Activated CD8-positive, alpha-beta memory T cell treated with anti-CD3 and anti-CD28 coated beads, Interleukin-2, amount 50 U/mL, for 4 hours (primary cell): ENCODE measurements at places on chromosomes 4 and X.

GRCh38 chr4:168101026-168101425 is 8.7 kb downstream of the ANXA10 start:
- no peak for DNase-seq

GRCh38 chrX:19658030-19658429 is 142.7 kb upstream of the MAP3K15 start:
- DNase-seq = no peak

- no peak for DNase-seq
Measured at GRCh38 chr4:70442474-70442873, 29.5 kb upstream of the MUC7 start.

DNA sequence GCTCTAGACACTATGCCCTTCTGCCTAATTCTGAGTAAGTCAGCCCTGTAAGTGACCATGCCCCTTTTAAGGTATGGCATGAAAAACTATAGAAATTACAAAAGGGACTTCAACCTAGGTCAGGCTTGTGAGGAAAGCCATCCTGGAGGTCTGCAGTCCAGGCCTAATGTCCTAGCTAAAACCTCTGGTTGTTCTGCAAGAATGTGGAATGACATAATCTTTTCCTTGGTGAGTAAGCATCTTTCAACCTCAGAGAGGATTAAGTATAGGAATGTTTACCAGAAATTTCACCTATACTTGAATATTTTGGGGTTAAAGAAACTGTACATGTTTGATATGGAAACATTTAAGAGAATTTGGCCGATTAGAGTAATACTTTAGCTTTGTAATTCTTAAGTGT is 23.8 kb upstream of the HPSE start:
- no peak for DNase-seq

- DNase-seq = no peak
Measured at GRCh38 chr4:156971165-156971675, 379 bp downstream of the PDGFC start.

- DNase-seq = no peak
Measured at GRCh38 chr4:177008071-177008835, 215.5 kb upstream of the VEGFC start.

- no peak for DNase-seq
Measured at GRCh38 chr4:4818415-4819212, 40.9 kb upstream of the MSX1 start.

GRCh38 chr4:43607827-43608461 is 715.4 kb downstream of the GRXCR1 start:
- no peak for DNase-seq

GRCh38 chrX:110847334-110847733 is 51.7 kb upstream of the CHRDL1 start:
- no peak for DNase-seq

DNA sequence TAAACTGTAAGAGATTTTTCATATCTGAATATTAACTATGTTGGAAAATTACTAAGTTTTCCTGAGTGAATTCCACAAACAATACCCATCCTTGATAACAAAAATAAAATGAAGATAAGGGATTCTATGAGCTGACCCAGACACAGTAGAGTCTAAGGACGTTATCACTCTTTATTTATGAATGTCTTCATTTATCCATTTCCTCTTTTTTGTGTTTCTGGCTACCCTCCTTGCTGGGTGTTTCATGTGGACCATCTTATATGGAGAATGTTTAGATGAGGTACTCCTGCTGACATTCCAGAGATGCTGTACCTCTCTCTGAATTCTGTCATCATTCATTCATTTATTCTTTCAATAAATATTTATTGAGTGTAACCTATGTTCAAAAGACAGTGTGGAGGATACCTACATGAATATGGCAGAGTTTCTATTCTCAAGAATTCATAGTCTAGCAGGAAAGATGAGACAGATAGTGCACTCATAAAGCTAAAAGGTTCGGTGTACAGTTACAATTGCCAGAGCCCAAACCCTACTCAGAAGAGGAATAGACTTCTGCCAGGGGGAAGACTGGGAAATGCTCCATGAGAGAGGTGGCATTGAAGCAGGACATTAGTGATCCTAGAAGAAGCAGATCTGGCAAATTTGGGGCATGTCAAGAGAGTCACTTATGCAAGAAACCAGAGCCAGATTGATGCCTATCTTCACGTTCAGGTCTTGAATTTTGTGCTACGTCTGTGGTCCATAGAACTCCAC is 195.8 kb downstream of the MAML3 start:
- DNase-seq = no peak

DNA sequence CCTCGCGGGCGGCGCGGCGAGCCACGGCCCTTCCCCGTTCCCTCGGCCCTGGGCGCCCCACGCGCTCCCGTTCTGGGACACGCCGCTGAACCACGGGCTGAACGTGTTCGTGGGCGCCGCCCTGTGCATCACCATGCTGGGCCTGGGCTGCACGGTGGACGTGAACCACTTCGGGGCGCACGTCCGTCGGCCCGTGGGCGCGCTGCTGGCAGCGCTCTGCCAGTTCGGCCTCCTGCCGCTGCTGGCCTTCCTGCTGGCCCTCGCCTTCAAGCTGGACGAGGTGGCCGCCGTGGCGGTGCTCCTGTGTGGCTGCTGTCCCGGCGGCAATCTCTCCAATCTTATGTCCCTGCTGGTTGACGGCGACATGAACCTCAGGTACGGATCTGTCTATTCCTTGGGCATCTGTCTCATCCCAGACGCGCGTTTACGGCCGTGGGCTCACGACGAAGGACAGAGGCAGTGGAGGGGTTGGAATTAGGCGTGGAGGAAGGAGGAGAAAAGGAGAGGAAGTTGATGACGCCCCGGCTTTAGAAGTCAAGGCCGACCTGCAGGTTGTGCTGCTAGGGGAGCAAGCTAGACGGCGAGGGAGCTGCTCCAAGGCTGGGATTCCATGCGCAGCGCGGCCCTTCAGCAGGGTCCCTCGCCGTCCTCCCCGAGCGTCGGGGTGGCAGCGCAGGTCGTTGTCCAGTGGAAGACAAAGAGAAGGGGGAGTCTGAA is 792 bp downstream of the SLC10A4 start:
- DNase-seq = peak; percentile 15

- peak; percentile 43 for DNase-seq
Measured at GRCh38 chr4:88457307-88458103, 586 bp downstream of the HERC5 start.

DNA sequence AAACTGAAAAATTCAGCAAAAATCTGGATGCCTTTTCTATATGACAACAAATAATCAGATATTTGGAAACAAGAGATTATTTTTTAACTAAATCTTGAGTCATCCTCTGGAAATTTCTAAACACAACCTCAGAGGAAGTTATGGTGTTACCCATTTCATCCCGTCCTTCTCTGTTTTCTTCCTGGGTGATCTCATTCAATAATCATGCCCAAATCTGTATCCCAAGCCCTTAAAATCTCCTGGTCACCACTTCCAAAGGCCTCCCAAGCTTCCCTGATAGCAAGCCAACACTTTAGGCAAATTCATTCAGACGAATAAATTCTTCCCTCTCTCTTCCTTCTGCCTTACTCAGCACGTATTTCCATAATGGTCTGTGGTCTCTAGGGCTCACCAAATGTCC is 9.7 kb upstream of the SORCS2 start:
- no peak for DNase-seq

- no peak for DNase-seq
Measured at GRCh38 chr4:48047896-48048295, 31.3 kb downstream of the NIPAL1 start.

GRCh38 chr4:183588169-183588675 is 70.8 kb downstream of the RWDD4 start:
- DNase-seq = no peak

DNA sequence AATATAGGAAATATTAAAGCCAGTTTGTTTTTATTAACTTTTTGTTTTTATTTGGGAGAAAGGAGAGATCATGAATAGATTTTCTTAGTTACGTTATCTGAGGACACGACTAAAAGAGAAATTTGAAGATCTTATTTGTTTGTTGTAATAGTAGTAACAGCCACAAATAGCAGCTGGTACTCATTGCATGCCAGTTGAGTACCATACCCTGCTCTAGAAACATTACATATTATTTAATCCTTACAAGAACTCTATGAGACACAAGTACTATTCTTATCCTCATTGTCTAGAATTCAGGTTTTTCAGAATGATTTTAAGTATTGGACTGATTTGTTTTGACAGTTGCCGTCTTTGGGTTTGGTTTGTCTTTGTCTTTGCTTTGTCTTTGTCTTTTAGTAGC is 31.8 kb downstream of the USP53 start:
- no peak for DNase-seq

DNA sequence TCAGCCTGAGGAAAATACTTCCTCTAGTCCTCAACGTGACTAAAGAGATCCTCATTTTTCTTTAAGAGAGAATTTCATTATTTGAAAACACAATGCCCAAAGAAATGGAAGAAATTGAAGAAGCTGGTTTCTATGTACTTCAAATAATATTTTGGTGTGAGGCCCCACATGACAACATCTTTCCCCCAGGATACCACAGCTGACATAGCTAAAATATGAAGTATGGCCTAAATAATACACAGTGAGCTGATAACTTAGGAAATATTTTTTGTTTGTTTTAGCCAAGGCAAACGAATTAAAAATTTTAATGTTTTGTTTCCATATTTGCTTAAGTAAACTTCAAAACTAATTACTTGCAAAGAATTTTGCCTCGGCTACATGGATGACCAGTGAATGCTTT is 149.2 kb downstream of the CBR4 start:
- no peak for DNase-seq

- no peak for DNase-seq
Measured at GRCh38 chrX:120145295-120145925, 13.0 kb upstream of the RHOXF2 start.

DNA sequence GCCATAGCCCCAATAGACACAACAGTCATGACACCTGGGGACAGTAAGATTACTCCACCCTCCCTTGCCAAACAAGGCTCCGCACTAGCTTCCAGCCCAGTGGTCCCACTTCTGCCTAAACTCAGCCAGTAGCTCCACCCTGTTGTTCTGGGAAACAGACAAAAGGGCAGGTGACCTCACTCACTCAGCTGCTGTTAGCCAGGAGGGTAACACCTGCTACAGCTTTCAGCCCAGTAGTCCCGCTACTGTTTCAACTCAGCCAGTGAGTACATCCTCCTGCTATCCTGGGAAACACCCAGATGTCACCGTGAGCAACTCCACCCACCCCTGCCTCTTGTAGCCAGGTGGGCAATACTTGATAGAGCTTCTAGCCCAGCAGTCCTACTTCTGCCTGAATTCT is 162.7 kb upstream of the CPXCR1 start:
- no peak for DNase-seq

DNA sequence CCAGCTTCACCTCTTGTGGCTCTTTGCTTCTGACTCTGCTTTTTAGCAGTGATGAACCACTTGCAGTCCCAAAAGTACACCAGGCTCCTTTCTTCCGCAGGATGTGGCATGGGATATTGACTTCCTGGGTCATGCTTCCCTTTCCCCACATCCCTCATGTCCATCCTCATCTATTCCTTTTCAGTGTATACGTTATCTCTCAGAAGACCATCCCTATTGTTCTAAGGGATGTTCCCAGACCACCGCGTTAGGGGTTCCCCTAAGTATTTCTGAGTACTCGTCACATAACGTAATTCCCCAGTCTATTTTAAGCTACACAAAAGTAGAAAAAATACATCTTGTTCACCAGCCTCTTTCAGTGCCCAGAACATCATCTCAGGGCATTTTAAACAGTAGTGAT is 71.1 kb upstream of the NLGN4X start:
- no peak for DNase-seq

DNA sequence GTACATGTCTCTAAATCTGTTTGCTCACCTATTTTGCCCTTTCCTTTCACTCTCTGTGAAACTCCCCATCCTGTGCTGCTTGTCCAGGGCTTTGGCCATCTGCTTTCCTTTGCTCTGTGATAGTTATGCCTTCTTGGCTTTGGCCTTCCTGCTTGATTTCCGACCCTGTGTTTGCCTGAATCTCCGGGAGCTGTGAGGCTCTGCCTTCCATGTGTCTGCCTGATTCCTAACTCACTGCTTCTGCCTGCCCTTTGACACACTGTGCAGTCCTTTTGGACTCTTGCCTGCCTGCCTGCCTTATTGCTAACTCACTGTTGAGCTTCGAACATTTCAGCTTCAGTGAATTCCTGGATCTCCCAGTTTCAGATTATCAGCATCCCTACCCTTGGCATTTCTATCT is 143.1 kb downstream of the C4orf33 start:
- DNase-seq = no peak

DNA sequence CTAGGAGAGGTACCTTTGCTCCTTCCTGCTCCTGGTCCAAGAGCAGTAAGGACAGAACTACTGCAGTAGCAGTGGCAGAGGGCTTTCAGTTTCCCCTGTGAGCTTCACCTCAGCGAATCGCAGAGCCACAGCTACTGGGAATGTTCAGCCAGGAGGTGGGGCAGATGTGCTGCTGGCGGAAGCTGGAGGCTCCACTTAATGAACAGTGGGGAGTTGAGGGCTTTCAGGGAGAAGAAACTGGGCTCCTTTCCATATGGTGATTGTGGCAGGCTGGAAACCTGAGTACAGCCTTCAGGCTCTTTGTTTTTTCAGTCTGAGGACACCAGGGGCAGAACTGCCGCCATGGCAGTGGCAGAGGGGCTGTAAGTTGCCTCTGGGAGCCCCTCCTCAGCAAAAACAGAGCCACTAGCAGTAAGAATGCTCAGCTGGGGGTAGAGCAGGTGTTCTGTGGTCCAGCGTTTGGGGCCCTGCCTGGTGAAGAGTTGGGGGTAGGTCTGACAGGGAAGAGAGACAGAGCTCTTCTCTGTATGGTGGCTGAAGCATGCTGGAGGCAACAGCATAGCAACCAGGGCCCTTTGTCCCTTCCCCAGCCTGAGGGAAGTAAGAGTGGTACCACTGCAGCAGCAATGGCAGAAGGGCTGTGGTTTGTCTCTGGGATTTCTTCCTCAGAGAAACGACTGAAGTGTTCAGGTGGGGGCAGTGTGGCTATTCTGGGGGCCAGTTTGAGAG is 106.0 kb upstream of the GRXCR1 start:
- no peak for DNase-seq

GRCh38 chrX:48835524-48836329 is at the start of gene PCSK1N:
Gene PCSK1N, minus strand, starts transcription at chrX:48835610. Its CDS starts 78 bp downstream, at chrX:48835532.
- DNase-seq = peak; percentile 64

DNA sequence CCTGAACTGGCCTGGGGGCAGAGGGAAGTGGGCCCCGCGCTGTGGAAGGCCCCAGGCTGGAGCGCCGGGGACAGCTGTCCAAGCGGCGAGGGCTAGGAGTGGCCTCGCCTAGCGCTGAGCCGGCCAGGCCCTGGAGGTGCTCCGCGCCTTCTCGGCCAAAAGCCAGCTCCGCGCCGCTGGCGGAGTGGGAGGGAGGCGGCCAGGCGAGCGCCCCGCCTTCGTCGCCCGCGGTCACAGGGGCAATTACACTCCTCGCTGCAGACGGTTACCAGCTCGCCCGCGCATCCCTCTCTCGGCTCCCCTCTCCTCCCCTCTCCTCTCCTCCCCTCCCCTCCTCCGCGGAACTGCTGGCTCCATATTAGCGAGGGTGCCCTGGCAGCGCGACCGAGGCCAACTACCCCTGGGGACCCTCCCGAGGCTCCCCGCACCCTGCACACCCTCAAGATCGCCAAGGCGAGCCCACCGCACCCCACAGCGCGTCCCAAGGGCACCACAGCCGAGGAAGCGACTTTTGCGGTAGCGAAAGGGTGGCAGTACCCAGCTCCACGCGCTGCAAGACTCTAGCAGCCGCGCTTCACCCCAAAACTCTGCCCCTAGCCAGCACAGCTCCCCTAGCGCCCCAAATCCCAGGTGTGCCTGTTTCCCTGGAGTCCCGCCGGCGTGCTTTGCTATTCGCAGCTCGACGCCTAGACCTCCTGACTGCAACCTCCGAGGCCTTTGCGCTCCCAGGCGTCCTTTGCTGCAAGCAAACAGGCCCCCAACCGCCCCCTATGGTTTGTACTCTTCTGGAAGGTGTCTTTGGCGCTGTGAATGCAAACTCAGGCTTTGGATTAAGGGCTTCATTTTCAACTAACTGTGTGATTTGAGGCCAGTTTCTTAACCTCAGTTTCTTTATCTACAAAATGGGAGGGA is 91.4 kb downstream of the BCOR start:
- DNase-seq = peak; percentile 54
